CD4-positive, alpha-beta T cell (primary cell): ENCODE measurements at places on chromosomes 13 and 19. TPM values are rescaled to one million over a fixed set of nuclear protein-coding genes. Genes with fewer than 3 reads are reported as not detected.

GRCh38 chr19:29695765-29696564, 19.1 kb downstream of the C19orf12 start:
- no peak for DNase-seq

- DNase-seq = no peak
Measured at GRCh38 chr13:35824395-35824794, 306.8 kb downstream of the DCLK1 start.

- DNase-seq = no peak
Measured at GRCh38 chr13:78784014-78784750, 125.2 kb upstream of the OBI1 start.

- no peak for DNase-seq
Measured at GRCh38 chr19:15913830-15914229, 16.0 kb upstream of the CYP4F2 start.

- DNase-seq = no peak
Measured at GRCh38 chr19:3979289-3979673, 6.0 kb downstream of the EEF2 start.

DNA sequence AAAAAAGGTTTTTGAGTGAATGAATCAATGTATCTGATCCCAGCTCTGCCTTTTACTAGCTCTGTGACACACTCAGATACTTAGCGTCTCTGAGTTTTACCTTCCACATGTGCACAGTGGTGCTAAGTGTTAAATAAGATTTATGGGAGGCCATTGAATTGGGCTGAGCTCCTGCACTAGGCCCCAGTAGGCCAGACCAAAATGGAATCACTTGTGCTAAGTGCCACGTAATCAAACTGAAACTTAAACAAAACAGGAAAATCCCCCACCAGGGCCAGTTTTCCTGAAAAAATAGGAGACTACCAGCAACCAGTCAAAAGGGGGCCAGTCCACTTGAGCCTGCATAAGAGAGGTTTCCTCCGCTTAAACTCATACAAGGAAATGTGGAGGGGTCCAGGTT, 40.9 kb downstream of the GJA3 start:
- no peak for DNase-seq

- DNase-seq = peak; percentile 24
Measured at GRCh38 chr13:22009500-22009899, 338.6 kb downstream of the FGF9 start.

DNA sequence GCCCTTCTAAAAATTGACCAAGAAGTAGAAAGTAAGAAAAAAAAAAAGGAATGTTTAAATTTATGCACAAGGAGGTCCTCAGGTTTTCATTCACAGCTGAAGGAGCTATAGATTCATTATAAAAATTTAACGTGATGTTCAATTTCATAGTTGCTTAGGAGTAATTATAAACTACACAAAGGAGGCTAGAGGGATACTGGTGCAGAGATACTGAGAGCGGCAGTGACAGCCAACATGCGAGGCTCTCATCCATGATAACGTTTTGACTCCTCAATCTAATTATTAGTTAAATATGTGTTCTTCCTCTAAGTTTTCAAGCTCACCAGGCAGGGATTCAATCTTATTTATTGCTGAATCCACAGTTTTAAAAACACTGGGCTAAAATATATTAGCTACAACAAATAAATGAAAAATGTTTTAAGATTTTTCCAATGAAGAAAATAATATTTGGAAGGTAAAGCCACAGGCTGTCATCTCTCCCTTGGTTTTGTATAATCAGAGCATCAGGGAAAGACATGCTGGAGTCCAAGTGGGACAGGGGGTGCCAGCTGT, 49.8 kb upstream of the TRPC4 start:
- DNase-seq = no peak

GRCh38 chr13:98317573-98318171, 140.6 kb upstream of the RNF113B start:
- no peak for DNase-seq

DNA sequence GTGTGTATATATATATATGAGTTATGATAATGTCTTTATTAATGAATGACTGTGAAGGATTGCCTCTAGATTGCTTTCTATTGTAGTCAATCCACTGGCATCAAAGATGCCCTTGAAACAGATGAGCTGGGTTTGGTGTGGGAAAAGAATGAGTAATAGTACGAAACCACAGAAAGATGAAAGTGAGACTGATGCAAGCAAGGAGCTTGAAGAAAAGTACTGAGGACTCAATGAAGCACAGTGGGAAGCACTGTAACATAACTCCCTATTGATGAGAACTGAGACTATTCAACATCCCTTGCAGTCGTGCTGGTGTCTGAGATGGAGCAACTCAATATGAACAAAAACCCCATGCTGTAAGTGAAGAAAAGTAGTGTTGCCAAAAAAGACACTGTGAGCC, 1794.2 kb downstream of the SLITRK5 start:
- no peak for DNase-seq

- DNase-seq = no peak
Measured at GRCh38 chr19:35901055-35901644, 810 bp upstream of the NFKBID start.

- DNase-seq = no peak
Measured at GRCh38 chr19:5825178-5825577, 14.3 kb downstream of the FUT6 start.

- peak; percentile 81 for DNase-seq
Measured at GRCh38 chr19:10699650-10700335, 1.4 kb upstream of the QTRT1 start.

GRCh38 chr13:72284791-72285190, 417.8 kb upstream of the DACH1 start:
- DNase-seq = no peak

- peak; percentile 69 for DNase-seq
Measured at GRCh38 chr19:11091703-11092153, 2.5 kb downstream of the LDLR start.

- no peak for DNase-seq
Measured at GRCh38 chr19:29678484-29679106, 13.3 kb downstream of the PLEKHF1 start.

GRCh38 chr13:60121337-60121687, 42.4 kb downstream of the DIAPH3 start:
- DNase-seq = no peak

GRCh38 chr13:104372095-104372655, 1306.0 kb upstream of the SLC10A2 start:
- DNase-seq = no peak

- no peak for DNase-seq
Measured at GRCh38 chr13:107322228-107322627, 754.3 kb upstream of the ARGLU1 start.

GRCh38 chr13:109655206-109655600, 131.2 kb downstream of the IRS2 start:
- DNase-seq = no peak

GRCh38 chr13:23622985-23623384, 52.8 kb downstream of the TNFRSF19 start:
- DNase-seq = no peak

DNA sequence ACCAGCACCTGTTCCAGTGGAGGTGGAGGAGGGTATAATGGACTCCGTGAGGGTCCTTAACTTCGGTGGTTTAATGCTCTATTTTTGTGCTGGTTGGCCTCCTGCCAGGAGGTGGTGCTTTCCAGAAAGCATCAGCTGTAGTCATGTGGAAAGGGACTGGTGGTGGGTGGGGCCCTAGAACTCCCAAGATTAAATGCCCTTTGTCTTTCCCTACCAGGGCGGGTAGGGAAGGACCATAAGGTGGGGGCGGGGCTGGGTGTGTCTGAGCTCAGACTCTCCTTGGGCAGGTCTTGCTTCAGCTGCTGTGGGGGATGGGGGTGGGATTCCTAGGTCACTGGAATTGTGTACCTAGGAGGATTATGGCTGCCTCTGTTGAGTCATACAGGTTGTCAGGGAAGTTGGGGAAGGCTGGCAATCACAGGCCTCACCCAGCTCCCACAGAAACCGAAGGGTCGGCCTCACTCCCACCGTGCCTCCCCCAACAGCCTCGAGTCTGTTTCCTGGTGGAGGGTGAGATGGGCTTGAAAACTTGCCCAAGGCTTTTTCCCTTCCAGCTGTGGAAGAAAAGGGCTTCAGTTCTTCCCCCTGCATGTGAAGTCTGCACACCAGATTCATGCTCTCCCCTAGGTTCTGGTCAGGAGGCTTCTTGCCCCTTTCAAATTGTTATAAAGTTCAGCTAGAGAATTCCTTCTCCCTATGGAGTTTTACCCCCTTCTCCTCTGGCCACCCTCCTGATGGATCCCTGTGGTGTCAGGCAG, 60.3 kb upstream of the CLDN10 start:
- no peak for DNase-seq

DNA sequence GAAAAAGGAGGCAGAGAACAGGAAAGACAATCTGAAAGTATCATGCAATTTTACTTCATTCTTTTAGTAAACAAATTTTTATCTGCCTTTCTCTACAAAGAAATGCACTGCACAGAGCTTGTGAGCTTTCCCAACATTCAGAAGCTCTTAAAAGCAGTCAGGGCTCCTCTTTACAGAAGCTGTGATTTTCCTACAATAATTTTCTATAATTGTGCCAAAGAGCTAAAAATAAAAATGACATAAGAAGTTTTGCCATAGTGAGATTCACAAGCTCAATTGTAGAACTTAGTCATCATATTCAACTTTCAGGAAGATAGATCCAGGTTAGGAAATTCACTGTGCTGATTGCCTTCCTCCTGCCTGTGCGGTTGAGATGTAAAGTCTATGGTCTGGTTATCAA, 341.4 kb downstream of the PCDH9 start:
- DNase-seq = no peak

The MEDAG gene
- total RNA-seq = not detected

The ZIC2 gene
- total RNA-seq = not detected

The CCL25 gene
- not detected for total RNA-seq

The AMER2 gene
- not detected for total RNA-seq

The RAB3A gene
- total RNA-seq = 28.9 TPM

The ZNF562 gene
- 13.3 TPM for total RNA-seq
